ENCODE measurements at places on chromosomes 6 and 20.

- no peak for DNase-seq
Measured at GRCh38 chr6:45454008-45454911, 76.5 kb upstream of the SUPT3H start.

DNA sequence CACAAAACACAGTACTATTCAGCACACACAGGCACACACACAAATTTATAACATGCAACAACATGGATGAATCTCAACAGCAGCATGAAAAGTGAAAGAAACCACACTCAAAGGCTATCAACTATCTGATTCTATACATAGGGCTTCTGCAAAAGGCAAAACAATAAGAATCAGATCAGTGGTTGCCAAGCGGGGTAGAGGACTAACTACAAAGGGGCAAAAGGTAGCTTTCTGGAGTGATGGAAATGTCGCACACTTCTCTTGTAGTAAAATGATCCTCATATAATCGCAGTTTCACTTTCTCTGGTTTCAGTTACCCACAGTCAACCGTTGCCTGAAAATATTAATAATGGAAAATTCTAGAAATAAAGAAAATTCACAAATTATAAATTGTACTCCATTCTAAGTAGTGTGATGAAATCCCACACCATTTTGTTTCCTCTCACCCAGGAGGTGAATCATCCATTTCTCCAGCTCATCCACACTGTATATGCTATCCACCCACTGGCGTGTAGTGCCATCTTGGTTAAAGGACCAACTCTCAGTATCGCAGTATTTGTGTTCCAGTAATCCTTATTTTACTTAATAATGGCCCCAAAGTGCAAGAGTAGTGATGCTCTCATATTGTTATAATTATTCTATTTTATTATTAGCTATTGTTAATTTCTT, 12.8 kb upstream of the PLN start:
- DNase-seq = no peak

GRCh38 chr20:38770546-38770945, 22.3 kb downstream of the ACTR5 start:
- no peak for DNase-seq

DNA sequence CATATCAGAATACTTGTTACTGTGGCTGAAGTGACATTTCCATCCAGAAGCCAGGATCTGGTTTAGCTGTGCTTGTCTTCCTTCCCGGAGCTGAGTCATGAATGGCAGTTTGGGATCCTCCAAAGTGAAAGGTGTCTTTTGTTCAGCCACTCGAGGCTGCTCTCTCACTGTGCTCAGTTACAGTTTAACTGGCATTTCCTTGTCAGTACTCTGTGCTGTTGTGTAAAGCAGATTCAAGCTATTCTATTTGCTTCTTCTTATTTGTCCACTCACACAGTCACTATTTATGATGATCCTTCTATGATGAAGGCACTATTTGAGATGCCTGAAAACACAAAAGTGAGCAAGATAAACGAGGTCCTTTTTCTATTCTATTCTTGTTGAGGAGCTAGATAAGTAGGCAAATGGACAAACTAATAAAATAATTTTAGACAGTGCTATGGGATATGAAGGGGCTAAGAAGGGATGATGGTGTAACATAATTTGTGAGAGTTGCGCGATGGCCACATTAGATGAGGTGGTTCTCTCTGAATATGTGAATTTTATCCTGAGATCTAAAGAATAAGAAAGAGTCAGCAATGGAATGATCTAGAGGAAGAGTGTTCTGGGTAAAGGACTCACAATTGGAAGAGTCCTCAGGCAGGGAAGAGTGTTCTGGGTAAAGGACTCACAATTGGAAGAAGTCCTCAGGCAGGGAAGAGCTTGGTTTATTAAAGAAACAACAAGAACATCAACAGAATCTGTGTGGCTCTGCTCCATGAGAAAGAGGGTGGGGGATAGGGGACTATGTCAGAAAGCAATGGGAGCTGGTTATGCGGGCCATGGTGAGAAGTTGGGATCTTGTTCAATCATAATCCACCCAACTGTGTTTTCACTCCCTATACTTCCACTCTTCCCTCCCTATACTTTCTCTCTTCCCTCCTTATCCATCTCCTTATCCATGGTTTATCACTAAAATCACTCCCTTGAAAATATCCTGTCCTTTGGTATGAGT, 40.1 kb downstream of the CYP24A1 start:
- no peak for DNase-seq

DNA sequence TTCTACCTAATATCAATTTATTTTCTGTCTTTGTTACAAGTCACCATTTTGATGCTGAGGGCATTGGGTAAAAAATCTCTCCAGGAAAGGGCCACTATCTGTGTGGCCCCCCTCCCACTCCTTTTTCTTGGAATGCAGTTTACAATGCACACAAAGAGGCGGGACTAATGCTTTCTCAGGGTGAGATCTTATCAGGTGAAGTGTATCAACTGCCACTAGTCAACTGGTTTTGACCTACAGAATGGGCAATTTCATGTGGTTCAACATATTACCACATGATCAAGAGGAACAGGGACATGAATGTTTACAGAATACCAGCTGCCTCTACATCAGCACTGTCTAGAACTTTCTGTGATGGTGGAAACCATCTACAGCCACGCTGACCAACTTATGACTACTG, 3.7 kb downstream of the RRBP1 start:
- no peak for DNase-seq
